ENCODE measurements at places on chromosomes 12 and 14. TPM values are rescaled to one million over a fixed set of nuclear protein-coding genes. Genes with fewer than 3 reads are reported as not detected.

- peak; percentile 89 for DNase-seq
Measured at GRCh38 chr14:22598099-22598895, at the start of gene ABHD4. TSS of gene ABHD4 (plus strand) at chr14:22598300. CDS start at chr14:22598307, 7 bp downstream.

DNA sequence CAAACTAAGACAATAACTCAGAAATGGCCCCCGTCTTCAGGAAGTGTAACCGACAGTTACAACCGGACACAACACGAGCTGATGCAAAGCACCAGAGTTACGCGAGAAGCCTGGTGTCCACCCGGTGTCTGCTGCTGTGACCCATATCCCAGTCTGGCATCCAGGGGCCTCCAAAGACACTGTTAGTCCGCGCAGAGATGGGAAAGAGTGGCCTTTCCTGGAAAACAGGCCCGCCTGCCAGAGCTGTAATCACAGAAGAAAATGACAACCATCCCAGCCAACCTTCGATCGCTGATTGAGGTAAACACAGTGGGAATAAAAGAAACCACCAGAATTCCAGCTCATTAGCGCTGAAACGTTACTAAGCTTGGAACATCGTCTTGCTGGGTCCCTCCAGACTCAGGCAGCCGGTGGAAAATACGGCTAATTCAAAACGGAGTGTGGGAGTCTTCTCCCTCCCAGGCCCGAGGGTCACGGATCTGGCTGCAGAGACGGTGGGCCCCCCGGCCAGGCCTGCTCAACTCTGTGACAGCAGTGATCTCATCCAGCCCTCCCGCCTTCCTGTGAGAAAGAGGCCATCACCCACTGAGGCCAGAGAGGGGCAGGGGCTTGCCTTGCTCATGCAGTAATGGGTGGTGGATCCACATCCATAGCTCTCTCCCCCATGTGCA, 273.9 kb upstream of the RTL1 start:
- DNase-seq, result no peak

GRCh38 chr12:65443038-65443437, 164.6 kb downstream of the MSRB3 start:
- DNase-seq, result no peak

Gene MIPOL1
- total RNA-seq, result 43.4 TPM

GRCh38 chr12:92860521-92860920, 68.6 kb downstream of the EEA1 start:
- DNase-seq, result no peak

Gene KIF5A
- 0.67 TPM for total RNA-seq

DNA sequence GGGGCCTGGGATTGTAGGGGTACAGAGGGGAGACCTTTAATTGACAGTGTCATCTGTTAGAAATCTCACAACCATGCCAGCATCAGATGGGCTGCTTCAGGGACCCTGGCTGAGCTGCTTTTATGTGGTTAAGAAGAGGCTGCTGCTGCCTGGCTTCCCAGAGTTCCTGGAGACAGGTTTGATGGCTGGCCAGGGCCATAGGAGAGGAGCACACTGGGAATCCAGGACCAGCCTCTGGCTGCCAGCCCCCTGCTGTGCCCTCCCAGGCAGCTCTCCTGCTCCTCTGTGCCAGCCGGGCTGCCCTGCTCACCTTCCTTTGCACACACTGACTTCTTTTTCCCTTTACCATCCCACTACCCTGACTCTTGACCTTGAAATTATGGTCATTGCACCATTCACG, 507 bp upstream of the KRT73 start:
- no peak for DNase-seq
